ENCODE measurements at places on chromosomes 12 and 14. TPM values are rescaled to one million over a fixed set of nuclear protein-coding genes. Genes with fewer than 3 reads are reported as not detected.

ITGB7 gene
- 1.6 TPM for total RNA-seq

FLVCR2 gene
- 7.3 TPM for total RNA-seq

KRT3 gene
- not detected for total RNA-seq

HNRNPA1 gene
- 467 TPM for total RNA-seq

LRTM2 gene
- not detected for total RNA-seq

CYP46A1 gene
- total RNA-seq, result 2.1 TPM

TMEM253 gene
- not detected for total RNA-seq

GZMB gene
- 0.52 TPM for total RNA-seq

AMN gene
- 1.0 TPM for total RNA-seq

SLC24A4 gene
- 1.6 TPM for total RNA-seq

CMKLR1 gene
- total RNA-seq, result 5.7 TPM

AMHR2 gene
- total RNA-seq, result not detected

All from skeletal muscle tissue (tissue), 5 donors.